ENCODE measurements at places on chromosomes 16 and 17.

- DNase-seq, result no peak
These were observed 518 bp downstream of the SH2B1 start for GRCh38 chr16:28863929-28864793.

- DNase-seq, result no peak
These were observed 53.9 kb upstream of the NETO2 start for GRCh38 chr16:47197536-47198179.

GRCh38 chr17:5635949-5636348 lies 51.6 kb upstream of the NLRP1 start:
- no peak for DNase-seq

DNA sequence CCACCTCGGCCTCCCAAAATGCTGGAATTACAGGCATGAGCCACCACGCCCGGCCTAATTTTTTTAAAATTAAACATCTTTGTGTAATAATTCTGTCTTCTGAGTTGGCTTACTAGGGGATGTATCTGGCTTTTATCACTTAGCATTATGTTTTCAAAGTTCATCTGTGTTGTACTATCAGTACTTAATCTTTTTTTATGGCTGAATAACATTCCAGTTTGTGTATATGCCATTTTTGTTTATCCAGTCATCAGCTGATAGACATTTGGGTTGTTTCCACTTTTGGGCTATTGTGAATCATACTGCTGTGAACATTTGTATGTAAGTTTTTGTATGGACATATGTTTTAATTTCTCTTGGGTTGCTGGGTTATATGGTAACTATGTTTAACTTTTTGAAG lies 69.0 kb downstream of the CHD9 start:
- no peak for DNase-seq

- no peak for DNase-seq
These were observed 3.0 kb downstream of the HEATR9 start for GRCh38 chr17:35865412-35866340.

DNA sequence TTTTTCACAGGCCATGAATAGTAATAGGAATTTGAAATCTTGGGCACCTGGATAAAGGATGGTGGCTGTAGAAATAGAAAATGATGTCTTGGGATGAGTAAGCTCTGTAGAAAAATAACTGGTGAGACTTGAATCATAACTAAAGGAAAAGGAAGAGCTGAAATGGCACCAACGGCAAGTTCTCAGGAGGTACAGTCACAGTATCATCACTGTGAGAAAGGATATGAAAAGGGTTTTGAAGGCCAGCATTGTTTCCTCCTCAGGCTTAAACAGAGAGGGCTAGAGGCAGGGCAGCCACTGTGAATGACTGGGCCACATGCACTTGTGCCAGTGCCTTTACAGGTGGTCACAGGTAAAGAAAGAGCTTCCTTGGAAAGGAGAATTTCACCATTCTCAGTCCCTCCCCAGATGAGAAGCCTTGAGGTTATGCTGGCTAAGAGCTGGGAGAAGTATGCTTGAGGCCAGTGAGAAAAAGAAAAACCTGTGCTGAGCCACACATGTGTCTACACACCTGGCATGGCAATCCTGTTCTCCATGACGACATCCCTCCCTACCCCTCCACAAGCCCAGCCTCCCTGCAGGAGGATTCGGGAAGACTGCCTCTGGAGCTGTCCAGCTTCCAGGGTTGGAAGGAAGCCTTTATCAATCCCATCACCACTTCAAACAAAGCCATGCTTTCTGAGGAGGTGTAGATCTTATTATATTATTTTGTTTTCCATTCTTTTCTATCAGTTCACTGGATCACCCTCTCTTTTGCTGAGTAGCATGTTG lies 3.8 kb upstream of the ANKFN1 start:
- DNase-seq, result no peak

DNA sequence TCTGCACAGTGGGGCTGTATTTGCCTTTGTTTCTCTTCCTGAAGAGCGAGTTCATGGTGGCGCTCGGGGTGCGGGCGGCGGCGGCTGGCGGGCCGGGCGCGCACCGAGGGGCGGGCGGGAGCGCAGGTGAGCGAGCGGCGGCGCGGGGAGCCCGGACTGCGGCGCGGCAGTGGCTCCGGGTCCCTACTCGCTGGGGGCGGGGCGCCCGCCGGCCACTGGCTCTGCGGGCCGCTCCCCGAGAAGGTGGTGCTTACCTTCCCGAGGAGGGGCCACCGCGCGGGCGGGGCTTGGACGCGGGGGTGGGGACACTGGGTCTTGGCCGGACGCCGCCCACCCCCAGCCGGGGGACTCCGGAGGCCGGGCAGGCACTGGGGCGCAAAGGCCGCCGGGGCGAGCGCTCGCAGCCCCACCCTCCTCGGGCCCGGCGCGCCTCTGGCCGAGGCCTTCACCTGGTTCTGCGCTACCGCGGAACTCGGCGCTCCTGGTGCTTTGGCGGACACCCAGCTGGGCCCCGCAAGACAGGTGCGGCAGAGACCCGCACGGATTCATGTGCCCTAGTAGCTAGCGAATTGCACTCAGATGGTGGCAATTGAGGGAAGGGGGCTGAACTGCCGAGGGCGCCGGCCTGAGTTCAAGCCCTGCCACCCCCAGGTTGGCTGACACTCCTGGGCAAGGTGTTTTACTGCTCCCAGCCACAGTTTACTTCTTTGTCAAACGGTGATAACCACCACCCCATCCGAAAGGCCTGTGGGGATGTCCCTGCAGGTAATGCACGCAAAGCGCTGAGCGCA lies at the start of gene PPL:
TSS of gene PPL (minus strand) at position 158 of the 791 bp plus-strand sequence. CDS start at position 55, 103 bp downstream.
- DNase-seq, result no peak

DNA sequence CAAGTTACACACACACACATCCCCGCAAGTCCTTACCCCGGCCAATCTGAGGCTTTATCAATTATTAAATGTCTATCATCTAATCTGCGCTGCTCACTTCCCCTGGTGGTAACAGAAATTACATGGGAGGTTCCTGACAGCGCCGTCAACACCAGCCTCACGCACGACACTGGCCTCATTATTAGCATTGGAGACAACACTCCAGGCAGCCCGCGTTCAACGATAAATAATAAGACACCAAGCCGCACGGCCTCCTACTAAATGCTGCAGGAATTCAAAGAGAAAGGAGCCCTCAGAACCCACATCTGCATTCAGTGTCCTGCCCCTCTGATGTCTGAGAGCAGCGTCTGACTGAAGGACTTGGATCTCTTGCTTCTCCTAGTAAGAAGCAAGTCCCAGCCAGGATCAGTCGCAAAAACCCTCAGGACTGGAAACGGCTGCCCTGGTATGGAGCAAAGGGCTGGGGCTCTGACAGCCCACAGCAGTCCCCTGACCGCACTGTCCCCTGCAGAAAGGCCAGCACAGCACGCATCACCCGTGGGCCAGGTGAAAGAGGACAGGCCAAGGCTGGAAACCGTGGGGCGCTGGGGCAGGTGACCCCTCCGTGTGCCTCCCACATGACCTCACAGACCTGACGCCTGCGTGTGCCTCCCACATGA lies 7.6 kb upstream of the RPH3AL start:
- DNase-seq, result no peak

DNA sequence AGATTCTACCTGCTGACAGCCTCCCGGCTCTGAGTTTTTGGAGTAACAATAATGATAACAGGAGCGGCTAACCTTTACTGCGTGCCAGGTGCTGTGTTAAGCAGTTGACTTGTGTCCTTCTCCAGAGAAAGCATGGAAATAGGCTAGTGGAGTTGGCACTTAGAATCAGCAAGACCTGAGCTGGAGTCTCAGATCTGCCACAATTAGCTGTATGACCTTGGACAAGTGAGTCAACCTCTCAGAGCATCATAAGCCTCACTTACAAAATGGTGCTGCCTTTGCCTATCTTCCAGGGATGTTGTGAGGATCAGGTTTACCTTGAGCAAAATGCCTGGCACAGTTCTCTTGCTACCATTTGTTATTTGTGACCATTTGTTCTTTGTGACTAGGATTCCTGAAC lies 32.1 kb upstream of the TEX2 start:
- DNase-seq, result no peak

- no peak for DNase-seq
These were observed 46.4 kb upstream of the PIK3R6 start for GRCh38 chr17:8913879-8914278.

- DNase-seq, result no peak
These were observed 7.0 kb downstream of the SLC5A2 start for GRCh38 chr16:31489616-31490584.

GRCh38 chr17:82577300-82577699 lies 57.8 kb downstream of the FOXK2 start:
- no peak for DNase-seq

Measured in stimulated activated CD4-positive, alpha-beta T cell treated with anti-CD3 and anti-CD28 coated beads, Interleukin-2, amount 100 ng/mL, for 4 hours (primary cell).